ENCODE measurements at places on chromosomes 11 and 22.

DNA sequence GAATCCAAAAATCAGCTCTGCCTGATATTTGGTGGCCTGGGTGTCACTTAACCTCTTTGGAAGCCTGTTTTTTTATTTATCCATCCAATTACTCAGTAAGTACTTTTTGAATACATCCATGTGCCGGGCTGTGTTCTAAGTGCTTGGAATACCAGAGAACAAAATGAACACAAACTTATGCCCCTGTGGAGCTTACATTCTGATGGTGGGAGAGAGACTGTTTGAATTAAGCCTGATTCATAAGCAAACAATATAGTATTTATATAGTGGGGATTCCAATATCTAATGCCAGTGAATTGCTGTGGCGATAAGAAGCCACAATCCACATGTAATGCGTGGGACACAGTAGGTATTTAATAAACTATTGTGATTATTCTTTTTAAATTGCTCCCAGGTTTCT lies 19.4 kb downstream of the KCNJ5 start:
- no peak for DNase-seq

GRCh38 chr22:36744791-36745190 lies 31.1 kb downstream of the IFT27 start:
- DNase-seq, result no peak

GRCh38 chr11:10991393-10991792 lies 133.5 kb upstream of the ZBED5 start:
- DNase-seq, result no peak

GRCh38 chr11:128680906-128681305 lies 13.0 kb upstream of the FLI1 start:
- DNase-seq, result no peak

GRCh38 chr11:134592391-134592990 lies 180.4 kb upstream of the B3GAT1 start:
- DNase-seq, result no peak

DNA sequence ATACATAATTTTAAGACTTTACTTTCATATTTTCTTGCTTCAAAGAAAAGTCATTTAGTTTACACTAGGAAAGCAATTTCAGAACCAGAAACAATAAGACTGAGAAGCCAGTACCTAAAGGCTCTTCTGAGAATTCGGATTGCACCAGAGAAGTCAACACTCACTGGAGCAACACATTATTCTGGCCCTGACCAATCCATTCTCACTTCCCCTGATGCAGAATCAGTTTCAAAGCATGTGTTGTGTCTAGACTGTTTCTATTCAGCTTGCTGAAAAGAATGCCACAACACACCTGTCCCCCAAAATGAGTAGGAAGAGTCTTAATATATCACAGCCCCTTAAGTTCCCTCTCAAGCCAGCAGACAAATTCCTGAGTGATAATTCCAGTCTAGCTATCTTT lies 1074.3 kb upstream of the TENM4 start:
- DNase-seq, result no peak

DNA sequence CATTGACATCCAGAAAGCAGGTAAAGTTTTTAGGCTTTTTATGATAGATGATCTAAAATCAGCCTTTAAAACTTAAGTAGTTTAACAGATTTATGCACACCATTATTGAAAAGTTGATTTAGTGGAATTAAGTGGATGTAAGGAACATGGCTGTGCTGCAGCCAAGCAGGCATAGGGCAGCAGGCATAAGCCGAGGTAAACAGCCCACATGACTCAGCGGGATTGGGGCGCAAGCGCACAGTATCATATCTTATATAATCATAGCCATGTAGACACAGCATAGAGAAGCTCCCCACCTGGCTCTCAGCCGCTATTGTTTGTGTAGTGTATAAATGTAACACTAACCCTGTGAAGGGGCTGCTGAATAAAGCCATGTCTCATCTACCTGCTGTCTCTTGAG lies 157.5 kb downstream of the WNT11 start:
- DNase-seq, result no peak

DNA sequence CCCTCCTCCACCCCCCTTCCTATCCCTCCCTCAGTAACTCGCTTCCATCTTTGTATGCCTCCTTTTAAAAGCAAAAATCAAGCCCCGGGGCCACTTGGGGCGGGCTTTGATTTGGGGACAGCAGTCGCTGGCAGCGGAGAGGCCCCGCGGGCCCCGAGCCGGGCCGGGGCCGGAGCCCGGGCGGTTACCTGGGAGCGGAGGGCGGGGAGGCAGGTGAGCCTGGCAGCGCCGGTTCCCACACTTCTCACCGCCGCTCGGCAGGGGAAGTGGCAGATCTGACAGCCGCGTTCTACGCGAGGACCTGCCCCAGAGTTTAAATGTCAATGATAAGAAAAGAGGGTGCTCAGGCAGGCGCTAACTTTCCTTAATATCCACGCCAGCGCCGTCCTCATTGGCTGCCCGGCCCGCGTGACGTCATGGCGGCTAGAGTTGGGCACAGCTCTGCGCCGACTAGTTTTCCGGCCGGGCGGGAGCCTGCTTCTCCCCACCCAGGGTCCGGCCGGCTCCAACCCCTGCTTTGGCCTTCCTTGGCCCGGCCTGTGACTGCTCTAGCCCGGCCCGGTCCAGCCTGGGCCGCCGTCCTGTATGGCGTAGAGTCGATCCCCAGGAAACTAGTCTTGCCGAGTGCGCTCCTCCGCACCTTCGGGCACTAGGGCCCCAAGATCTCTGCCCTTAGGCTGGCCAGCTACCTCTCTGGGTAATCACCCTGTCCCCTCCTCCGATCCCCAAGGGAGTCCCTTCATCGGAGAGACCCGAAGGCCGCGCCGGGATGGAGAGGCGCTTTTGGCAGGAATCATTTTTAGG lies 6.7 kb upstream of the PAX6 start:
- no peak for DNase-seq

- DNase-seq, result no peak
These were observed 2.3 kb downstream of the ADORA2A start for GRCh38 chr22:24429411-24430365.

Measured in HS-27A (cell line).